GM12865 (cell line): ENCODE measurements at places on chromosomes 6 and 20.

- DNase-seq, result peak; percentile 63
These were observed 75.4 kb upstream of the ECI2 start for GRCh38 chr6:4210629-4211419.

DNA sequence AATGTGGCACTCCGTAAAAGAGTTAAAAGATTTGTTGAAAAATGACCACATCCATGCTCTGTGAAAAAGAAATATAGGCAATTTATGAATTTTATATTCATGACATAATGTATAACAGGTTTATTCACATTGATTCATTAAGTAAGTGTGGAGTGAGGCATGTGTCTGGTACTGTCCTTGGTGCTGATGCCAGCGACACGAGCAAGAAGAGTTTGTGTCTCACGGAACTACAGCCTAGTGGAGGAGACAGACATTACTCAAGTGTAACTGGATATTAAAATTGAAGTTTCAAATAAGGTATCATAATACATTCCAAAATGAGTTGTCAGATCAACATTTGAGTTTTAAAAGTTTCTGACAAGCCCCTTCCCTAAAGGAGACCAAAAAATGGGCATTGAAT lies 158.2 kb upstream of the PRND start:
- peak; percentile 33 for DNase-seq

DNA sequence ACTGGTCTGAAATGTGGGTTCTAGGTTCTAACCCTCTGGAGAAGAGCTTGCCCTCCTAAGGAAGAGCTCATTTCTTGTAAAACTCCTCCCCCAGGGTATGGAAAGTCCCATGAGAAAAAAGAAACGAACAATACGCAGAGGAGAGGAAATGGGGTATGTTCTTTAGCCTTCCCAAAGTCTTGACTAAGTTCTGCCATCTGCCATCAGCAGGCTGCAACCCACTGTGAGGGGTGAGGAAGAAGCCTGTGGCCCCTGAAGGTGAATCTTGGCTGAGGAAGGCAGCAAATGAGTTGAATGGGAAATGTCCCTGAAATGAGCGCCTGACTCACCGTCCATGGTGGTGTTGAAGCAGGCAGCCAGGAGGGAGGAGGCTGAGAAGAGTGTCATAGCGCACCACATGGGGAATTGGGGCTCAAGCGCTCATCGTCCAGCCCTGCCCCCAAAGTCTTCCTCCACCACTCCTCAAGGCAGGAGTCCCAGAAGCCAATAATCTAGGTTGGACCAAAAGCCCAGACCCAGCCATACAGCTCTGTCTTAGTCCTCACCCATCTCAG lies 10.4 kb upstream of the MATN4 start:
- no peak for DNase-seq

DNA sequence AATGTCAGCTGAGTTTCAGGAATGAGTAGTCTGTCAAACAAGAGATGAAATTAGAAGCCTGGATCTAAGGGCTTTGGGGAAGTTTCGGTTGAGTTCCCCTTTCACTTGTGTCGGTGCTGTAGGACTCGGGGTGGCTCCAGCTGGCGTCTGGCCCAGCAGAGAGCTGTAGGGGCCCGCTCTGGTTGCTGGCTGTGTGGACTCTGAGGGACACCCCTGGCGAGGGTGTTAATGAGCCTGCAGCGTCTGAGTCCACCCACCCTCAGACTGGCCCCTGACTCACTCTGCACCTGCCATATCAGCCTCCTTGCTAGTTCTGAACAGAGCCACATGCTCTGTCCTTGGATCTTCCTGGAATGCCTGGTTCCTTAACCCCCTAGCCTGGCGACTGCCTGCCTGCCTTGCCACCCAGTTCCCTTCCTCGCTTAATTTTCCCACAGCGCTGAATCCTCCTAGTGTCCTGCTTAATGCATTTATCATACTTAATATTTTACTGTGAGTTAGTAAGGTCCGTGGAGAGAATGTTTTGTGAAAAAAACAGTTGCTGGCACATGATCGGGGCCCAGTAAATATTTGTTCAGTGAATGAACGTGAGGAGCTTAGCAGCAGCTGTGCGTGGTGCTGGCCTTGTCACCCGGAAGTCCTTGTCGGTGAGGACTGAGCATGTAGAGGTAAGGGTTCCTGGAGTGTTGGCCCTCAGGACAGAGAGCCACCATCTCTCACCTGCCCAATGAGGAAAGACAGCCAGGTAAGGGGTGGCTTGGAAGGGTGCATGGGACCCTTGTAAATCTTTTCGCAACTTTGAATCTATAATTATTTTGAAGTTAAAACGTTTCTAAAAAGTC lies 1.6 kb downstream of the DNAJC5 start:
- DNase-seq, result peak; percentile 78

DNA sequence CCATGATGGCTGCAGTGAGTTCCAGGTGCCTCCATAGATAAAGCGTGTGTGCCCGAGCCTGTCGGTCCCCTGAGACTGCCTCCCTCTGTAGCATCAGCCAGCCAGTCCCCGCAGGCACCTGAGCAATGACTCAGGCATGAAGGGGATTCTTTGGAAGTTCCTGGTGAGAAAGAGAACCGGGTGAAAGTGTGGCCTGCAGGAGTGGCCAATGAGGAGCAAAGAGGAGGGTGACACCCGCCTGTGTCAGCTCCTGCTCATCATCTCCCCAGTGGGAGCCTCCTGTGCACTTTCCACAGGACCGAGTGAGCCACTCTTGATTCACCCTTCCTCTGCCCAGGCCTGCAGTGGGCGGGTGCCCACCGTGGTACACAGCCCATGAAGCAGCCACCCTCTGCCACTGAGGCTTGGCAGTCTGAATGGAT lies 71.2 kb upstream of the PTPN1 start:
- no peak for DNase-seq

GRCh38 chr6:131910219-131910589 lies 41.0 kb downstream of the CCN2 start:
- DNase-seq, result no peak

DNA sequence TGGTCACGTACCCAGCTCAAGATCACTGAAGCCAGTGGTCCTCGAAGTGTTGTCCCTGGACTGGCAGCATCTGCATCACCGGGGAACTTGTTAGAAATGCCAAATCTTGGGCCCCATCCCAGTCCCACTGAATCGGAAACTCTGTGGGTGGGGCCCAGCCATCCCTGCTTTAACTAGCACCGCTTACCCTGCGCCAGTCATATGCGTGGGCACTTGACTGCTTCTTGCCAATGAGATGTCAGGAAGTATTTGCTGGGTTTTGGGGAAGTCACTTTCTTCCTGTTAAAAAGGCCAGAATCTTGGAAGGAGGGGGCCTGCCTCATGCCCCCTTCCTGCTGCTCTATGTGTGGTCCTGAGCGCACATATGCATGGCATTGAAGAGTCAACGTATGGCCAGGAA lies 11.7 kb upstream of the SULF2 start:
- no peak for DNase-seq
